ENCODE measurements at places on chromosomes 5 and 9. TPM values are rescaled to one million over a fixed set of nuclear protein-coding genes. Genes with fewer than 3 reads are reported as not detected.
A peak's percentile ranks its signal among the peaks of the same experiment; 100 is the strongest.

- H3K36me3 ChIP-seq, result no peaks in the 10 kb centered on the region
- H3K4me1 ChIP-seq, result no peaks in the 10 kb centered on the region
- DNase-seq, result no peak
- H3K27ac ChIP-seq, result no peak overlapping the region
- no peak overlapping the region for H3K4me3 ChIP-seq
Observed at GRCh38 chr5:15703901-15704300, 203.9 kb downstream of the FBXL7 start.

DNA sequence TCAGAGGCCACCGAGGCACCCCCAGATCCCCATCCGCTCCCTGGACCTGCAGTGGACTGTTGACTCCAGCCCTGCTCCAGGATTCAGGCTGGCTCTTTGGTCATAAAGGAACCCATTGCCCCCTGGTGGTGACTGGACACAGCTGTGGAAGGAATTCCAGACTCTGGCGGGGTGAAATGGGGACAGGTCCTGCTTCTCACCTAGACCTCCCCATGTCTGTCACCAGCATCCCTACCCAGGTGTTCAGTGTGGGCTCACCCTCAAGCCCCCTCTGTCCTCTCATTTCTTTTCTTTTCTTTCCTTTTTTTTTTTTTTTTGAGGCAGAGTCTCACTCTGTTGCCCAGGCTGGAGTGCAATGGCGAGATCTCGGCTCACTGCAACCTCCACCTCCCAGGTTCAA, 25.5 kb upstream of the STXBP1 start:
- peak; percentile 75 for DNase-seq
- H3K27ac ChIP-seq, result peak overlapping the region; percentile 39
- peaks cover 5% of the 10 kb centered on the region for H3K36me3 ChIP-seq
- peaks cover 27% of the 10 kb centered on the region for H3K4me1 ChIP-seq
- peaks cover 12% of the 10 kb centered on the region for H3K27me3 ChIP-seq

- H3K27ac ChIP-seq, result no peak overlapping the region
- H3K4me3 ChIP-seq, result no peak overlapping the region
- H3K27me3 ChIP-seq, result peaks cover 4% of the 10 kb centered on the region
- DNase-seq, result no peak
Observed at GRCh38 chr9:4397917-4398316, 92.4 kb upstream of the SLC1A1 start.

DNA sequence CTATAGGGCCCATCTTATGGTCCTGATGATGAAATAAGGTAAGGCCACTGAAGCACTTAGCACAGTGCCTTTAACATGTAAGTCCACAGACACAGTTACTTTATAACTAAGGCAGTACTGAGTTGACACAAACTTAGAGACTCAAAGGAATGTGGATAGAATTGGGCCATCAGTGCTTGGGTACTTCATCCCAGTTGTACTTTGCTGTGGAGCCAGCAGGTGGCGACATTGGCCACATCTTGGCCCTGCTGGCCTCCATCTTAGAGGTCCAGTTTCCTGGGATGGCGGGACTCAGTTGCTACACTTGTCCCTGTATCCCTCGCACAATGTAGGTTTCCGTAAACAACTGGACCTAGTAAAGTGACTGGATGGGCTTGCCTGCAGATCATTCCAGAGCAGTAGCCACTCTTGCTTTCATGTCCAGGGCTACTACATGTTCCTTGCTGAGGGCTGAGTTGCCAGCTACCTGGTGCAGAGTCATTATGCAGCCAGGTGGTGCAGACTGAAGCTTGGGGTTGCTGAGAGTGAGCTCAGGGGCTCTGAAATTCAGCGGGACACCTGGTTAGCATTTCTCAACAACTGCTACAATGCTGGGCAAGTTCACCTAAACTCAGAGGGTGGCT, 10.6 kb downstream of the MTAP start:
- H3K27ac ChIP-seq, result no peak overlapping the region
- peak; percentile 78 for DNase-seq
- peaks cover 39% of the 10 kb centered on the region for H3K36me3 ChIP-seq
- no peaks in the 10 kb centered on the region for H3K27me3 ChIP-seq

- no peak for DNase-seq
- H3K27me3 ChIP-seq, result no peaks in the 10 kb centered on the region
- H3K27ac ChIP-seq, result peak overlapping the region; percentile 93
- peaks cover 86% of the 10 kb centered on the region for H3K4me1 ChIP-seq
- H3K4me3 ChIP-seq, result peak overlapping the region; percentile 80
Observed at GRCh38 chr5:119333421-119333851, 22.4 kb upstream of the TNFAIP8 start.

- no peak overlapping the region for H3K4me3 ChIP-seq
- H3K27ac ChIP-seq, result no peak overlapping the region
- no peak for DNase-seq
- no peaks in the 10 kb centered on the region for H3K36me3 ChIP-seq
Observed at GRCh38 chr9:108549184-108549583, 306.6 kb downstream of the ACTL7B start.

- H3K4me3 ChIP-seq, result no peak overlapping the region
- H3K27me3 ChIP-seq, result peaks cover 1% of the 10 kb centered on the region
- no peaks in the 10 kb centered on the region for H3K4me1 ChIP-seq
- DNase-seq, result no peak
Observed at GRCh38 chr5:11377896-11378295, 526.4 kb downstream of the CTNND2 start.

DNA sequence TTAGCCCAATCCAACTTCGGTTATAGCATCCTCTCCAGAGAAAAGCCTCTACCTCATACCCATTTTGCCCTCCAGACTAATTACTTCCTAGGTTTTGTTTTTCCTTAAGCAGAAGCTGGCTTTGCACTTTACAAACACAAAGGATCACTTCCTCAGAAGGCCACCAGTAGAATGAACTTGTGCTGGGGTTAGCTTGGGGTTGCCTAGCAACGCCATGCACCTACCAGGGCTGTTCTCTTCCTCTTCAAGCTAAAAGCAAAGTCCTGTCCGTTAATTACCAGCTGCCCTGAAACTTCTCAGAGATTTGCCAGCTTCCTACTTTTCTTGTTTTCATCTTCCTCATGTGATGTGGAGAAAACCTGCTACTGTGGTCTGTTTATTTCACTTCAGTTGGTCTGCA, 132.0 kb upstream of the WWC1 start:
- no peaks in the 10 kb centered on the region for H3K27me3 ChIP-seq
- no peaks in the 10 kb centered on the region for H3K36me3 ChIP-seq
- H3K4me3 ChIP-seq, result no peak overlapping the region
- no peaks in the 10 kb centered on the region for H3K4me1 ChIP-seq

DNA sequence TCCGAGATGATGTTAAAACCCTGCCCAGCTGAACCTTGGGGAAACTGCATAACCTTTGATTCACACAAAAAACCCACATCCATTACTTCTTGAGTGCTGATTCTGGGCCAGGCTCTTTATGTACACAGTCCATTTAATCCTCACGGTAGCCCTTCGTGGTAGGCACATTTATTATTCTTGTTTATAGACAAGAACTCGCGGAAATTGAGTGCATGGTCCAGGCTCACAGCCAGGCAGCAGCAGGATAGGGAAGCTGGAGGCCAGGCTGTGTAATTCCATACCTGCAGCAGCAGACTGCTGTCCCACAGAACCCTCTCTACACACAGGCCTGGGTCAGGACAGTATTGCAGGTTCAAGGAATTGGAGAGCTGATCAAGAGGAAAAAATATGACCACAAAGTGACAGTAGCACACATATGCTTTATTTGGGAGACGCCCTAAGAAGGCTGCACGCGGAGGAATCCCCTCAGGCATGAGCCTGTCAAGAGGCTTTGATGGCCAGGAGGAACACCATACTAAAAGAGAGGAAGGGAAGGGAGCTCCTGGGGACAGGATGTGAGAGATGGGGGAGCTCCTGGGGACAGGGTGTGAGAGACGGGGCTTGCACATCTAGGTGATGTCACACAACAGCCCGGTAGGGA, 28.4 kb upstream of the FAM120A start:
- peaks cover 4% of the 10 kb centered on the region for H3K36me3 ChIP-seq
- no peaks in the 10 kb centered on the region for H3K4me1 ChIP-seq
- H3K4me3 ChIP-seq, result no peak overlapping the region
- DNase-seq, result no peak
- H3K27me3 ChIP-seq, result peaks cover 12% of the 10 kb centered on the region

DNA sequence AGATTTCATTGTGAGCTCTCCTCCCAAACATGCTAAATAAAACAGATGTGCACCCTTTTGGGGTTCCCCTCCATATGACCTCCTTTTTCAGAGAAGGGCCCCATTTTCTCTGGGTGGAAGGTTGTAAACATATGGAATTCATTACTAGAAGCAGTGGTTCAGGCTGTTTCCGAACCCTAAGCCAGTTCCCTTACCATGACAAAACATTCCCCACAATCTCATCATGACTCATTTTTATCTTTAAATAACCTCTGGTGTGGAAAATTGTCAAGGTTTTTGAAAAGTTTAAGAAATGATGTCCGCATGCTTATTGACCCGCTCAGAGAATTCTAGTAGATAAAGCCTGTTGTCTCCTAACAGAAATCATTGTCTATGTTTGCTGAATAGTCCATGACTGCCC, 127.3 kb upstream of the PIK3R1 start:
- no peaks in the 10 kb centered on the region for H3K27me3 ChIP-seq
- H3K4me1 ChIP-seq, result no peaks in the 10 kb centered on the region
- H3K4me3 ChIP-seq, result no peak overlapping the region

- H3K4me3 ChIP-seq, result no peak overlapping the region
- H3K4me1 ChIP-seq, result peaks cover 10% of the 10 kb centered on the region
- H3K36me3 ChIP-seq, result peaks cover 33% of the 10 kb centered on the region
- H3K27ac ChIP-seq, result no peak overlapping the region
- peak; percentile 54 for DNase-seq
- no peaks in the 10 kb centered on the region for H3K27me3 ChIP-seq
Observed at GRCh38 chr9:6827439-6828145, 69.8 kb downstream of the KDM4C start.

DNA sequence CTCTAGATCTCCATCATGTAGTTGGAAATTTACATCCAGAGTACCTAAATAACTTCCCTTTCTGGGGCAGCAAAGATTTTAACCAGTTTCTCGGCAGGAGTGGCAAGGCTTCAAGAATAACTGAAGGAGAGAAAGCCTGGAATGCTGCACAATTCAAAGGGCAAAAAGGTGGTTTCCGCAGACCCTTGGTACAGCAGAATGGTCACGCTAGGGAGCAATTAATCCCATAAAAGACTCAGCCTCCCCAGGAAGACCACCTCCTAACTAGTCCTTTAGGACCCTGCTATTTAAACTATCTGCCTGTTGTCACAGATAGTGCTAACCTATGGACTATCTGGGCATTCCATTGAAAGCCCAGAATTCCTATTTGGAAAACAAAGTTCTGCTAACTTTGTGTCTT, 3.6 kb downstream of the HTR1A start:
- peaks cover 3% of the 10 kb centered on the region for H3K36me3 ChIP-seq
- peaks cover 17% of the 10 kb centered on the region for H3K27me3 ChIP-seq
- H3K4me1 ChIP-seq, result no peaks in the 10 kb centered on the region
- no peak for DNase-seq
- H3K4me3 ChIP-seq, result no peak overlapping the region

- H3K27ac ChIP-seq, result no peak overlapping the region
- no peaks in the 10 kb centered on the region for H3K36me3 ChIP-seq
- H3K4me1 ChIP-seq, result peaks cover 27% of the 10 kb centered on the region
- no peak for DNase-seq
- no peaks in the 10 kb centered on the region for H3K27me3 ChIP-seq
Observed at GRCh38 chr5:94623011-94623410, 4.5 kb downstream of the SLF1 start.

- no peaks in the 10 kb centered on the region for H3K36me3 ChIP-seq
- no peak overlapping the region for H3K27ac ChIP-seq
- H3K27me3 ChIP-seq, result peaks cover 46% of the 10 kb centered on the region
- H3K4me1 ChIP-seq, result peaks cover 3% of the 10 kb centered on the region
Observed at GRCh38 chr5:73201547-73202513, 28.8 kb downstream of the TMEM174 start.

DNA sequence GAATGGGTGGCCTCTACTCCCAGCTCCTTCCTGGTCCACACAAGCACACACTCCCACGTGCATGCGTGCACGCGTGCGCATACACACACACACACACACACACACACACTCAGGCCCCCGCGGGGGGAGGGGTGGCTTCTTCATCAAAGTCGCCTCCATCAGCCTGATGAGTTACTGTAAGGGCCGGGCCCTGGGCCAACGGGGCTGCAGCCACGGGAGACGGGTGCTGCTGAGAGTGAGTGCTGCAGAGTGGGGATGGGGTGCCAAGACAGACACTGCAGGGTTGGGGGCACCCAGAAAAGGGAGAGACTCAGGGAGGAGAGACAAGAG, 18.1 kb downstream of the CNTFR start:
- no peak overlapping the region for H3K27ac ChIP-seq
- DNase-seq, result no peak
- H3K27me3 ChIP-seq, result peaks cover 25% of the 10 kb centered on the region
- H3K4me1 ChIP-seq, result no peaks in the 10 kb centered on the region

DNA sequence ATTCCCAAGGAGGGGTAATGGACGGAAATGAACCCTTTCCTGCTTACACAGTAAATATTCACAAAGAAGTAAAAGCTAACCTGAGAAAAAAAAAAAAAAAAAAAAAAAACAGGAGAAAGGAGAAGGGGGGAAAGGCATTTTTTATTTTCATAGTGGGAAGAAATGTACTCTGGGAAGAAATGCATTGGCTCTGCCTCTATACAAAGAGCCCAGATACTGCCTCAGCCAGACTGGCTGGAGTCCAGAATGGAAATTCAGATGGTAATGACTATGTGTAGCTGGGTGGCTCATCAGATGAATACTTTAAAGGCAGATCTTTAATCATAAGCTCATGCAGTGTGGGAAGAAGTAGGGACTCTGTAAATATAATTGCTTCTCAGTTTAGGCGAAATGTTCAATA, 124.9 kb upstream of the ZNF608 start:
- no peak for DNase-seq
- H3K4me3 ChIP-seq, result no peak overlapping the region
- H3K27ac ChIP-seq, result no peak overlapping the region
- H3K36me3 ChIP-seq, result no peaks in the 10 kb centered on the region
- peaks cover 15% of the 10 kb centered on the region for H3K4me1 ChIP-seq

DNA sequence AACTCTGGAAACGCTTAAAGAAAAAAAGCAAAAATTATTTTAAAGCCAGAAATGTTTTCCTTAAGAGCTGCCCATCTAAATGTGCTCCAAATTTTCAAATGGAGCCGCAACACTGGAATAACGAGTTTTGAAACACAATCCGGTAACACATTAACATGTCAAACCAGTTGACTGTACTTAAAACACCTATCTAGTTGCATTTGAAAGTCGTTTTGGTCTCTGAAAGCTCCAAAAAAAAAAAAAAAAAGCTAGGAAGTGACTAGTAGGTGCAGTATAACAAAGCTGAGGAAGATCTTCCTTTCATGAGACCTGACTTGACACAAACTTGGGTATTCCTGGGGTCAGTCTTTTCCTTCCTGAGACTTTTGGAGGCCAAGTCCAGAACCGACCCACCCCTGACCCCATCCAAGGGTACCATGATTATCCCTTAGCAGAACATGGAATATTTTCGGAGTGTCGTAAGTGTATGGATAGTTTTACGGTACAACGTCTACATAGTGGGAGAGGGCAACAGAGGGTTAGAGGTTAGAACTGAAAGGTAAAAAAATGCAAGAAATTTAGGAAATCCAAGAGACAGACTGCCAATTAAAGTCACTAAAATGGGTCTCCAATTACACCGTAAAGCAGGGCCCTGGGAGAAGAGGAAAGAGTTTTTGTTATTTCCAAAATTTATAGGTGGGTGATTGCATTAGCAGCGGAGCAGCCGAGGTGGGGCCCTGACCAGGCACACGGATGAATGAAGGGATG, 812 bp downstream of the CETN3 start:
- no peaks in the 10 kb centered on the region for H3K27me3 ChIP-seq
- H3K4me3 ChIP-seq, result no peak overlapping the region
- no peak for DNase-seq

The KCNN2 gene
- not detected for total RNA-seq

The ANKRD18A gene
- 0.08 TPM for total RNA-seq

The GABRA1 gene
- total RNA-seq, result not detected

The PRPF4 gene
- total RNA-seq, result 33.3 TPM

The NPR3 gene
- total RNA-seq, result not detected

The RNF224 gene
- total RNA-seq, result not detected

The TYRP1 gene
- not detected for total RNA-seq

The HCN1 gene
- not detected for total RNA-seq

The NNT gene
- 104 TPM for total RNA-seq

The NUTM2G gene
- not detected for total RNA-seq

The PCDHGA4 gene
- total RNA-seq, result 0.10 TPM
